H54 (cell line): ENCODE measurements at places on chromosomes 2 and 18.

DNA sequence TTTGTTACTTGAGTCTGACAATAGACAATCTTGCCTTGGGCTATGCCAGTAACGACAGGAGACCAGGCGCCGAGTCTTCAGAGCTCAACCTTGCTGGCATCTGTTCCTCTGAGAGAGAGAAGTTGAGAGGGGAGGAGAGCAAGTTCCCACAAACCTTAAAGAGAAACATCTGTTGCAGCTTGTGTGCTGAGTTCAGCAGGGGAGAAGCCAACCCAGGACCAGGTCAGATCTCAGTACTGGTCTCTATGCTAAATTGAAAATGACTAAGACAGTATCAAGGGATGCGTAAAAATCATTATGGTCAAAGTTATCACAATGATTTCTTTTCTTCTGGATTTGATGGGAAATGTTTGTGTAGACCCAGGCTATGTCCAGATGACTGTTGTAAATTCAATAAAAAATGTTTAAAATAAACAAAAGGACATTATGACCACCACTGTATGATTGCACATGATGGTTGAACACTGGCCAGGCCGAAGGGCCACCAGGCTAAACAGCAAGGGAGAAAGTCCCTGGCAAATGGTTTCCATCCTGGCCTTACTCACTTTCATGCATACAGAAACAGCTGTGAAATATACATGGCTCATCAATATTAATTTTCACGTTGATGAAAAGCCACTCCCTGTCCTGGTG is 100.3 kb upstream of the PMAIP1 start:
- DNase-seq: no peak

DNA sequence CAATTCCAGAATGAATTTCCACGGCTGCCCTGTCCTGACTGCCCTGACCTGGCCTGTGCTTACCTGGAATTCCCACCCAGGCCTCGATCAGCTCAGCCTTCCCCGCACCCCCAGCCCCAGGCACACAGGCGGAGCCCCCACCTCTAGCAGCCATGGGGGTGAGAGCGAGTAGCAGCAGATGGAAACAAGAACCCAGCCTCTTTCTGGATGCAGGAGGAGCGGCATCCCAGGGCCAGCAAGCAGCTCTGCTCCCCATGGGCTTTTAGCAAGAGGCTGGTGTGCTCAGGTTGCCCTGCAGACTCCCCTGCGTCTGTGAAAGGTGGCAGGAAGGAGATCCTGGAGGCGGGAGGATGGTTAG is 101.8 kb downstream of the TPO start:
- DNase-seq: no peak

DNA sequence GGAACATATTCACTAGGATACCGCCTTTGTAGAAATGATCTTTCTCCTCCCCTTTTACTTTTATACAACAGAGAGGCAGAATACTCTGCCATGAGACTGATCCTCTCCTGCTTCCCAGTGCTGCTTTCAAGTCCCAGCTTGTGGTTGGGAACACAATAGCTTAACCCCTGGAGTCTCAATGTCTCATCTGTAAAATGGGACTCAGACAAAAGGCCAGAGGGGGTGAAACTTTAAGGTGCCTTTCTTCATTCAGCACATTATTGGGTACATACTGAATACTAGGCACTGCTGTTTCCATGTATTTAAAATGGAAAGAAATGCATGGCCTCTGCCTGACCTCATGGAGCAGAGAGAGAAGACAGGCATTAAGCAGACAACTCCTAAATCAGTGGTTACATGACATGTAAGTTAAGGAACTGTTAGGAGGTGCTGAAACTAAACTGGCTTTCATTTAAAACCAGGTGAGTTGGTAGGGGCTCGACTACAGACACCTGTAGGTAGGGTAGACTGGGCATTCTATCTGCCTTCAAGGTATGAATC is 53.8 kb downstream of the MAP4K4 start:
- DNase-seq: no peak

GRCh38 chr2:20071397-20072383 is 20.3 kb upstream of the LAPTM4A start:
- DNase-seq: peak; percentile 48
